ENCODE measurements at places on chromosomes 7 and 10. TPM values are rescaled to one million over a fixed set of nuclear protein-coding genes. Genes with fewer than 3 reads are reported as not detected.

- DNase-seq: no peak
Measured at GRCh38 chr7:149791-150636, 42.4 kb upstream of the FAM20C start.

GRCh38 chr7:77674878-77675277 is 21.4 kb upstream of the RSBN1L start:
- no peak for DNase-seq

- DNase-seq: no peak
Measured at GRCh38 chr7:139694389-139694676, 83.5 kb downstream of the HIPK2 start.

GRCh38 chr10:103850572-103850895 is 4.8 kb downstream of the SH3PXD2A start:
- DNase-seq: no peak

MYH16 gene
- not detected for total RNA-seq

- DNase-seq: no peak
Measured at GRCh38 chr10:91111060-91111459, 109.4 kb upstream of the PCGF5 start.

GRCh38 chr10:116444527-116445142 is 17.0 kb downstream of the PNLIPRP3 start:
- DNase-seq: no peak

ABCB4 gene
- total RNA-seq: 0.15 TPM

DNA sequence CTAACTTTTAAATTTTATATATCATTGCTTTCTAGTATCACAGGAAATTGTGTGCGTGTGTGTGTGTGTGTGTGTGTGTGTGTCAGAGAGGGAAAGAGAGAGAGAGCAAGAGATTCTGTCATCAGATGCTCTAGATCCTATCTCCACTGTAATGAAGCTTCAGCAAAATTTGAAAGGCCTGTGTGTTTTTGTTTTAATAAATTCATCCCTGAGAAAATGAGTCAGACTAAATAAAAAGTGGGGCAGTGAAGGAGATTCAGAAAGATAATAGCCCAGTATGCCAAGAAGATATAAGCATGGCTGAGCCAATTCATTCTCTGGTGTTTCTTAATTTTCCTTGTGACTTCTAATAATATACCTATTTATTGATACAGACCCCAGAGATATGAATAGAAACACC is 184.2 kb upstream of the TMEM196 start:
- DNase-seq: no peak

HOXA9 gene
- total RNA-seq: not detected

DNA sequence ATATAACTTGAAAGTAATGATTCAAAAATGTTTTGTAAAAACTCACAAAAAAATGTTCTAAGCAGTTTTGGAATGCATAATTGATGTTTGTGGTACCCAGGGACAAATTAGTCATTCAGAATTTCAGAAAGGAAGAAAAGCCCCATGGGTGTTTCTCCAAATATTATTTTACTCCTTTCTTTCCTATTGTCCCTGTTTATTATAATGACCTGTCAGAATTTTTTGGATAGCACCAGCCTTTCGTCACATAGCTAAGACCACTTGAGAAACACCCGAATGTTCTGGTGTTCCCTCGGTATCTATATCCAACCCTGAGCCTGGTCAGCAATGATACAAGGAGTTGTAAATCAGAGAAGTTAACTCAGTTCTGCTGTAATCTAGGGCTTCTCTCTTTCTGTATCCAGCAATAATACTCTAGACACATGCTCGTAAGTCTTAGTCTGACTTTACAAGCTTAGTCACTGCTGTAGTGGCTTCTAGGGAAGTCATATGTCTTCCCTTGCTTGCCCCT is 64.8 kb upstream of the MEOX2 start:
- no peak for DNase-seq

DNA sequence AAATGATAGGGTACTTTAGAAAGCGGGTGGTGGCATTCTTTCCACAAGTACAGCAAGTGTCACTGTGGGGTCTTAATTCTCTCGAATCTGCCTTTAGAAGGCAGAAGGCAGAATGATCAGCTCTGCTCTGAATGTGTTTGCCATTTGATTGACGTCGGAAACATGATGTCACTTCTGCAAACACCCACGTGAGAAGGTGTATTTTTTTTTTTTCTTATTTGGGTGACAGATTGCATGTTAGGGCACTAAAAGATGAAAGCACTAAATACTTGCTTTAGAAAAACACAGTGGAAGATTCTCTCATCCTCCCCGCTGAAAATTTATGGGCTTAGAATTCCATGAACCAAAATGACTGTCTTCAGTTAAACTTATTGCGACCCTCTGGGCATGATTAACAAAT is 150.2 kb downstream of the TCF7L2 start:
- DNase-seq: no peak

- no peak for DNase-seq
Measured at GRCh38 chr7:74275401-74275881, 13.8 kb upstream of the CLIP2 start.

GRCh38 chr10:60778971-60779796 is 906 bp downstream of the CDK1 start:
- DNase-seq: no peak

DDIT4 gene
- 227 TPM for total RNA-seq

GRCh38 chr7:105126436-105126975 is 112.5 kb downstream of the KMT2E start:
- DNase-seq: no peak
